ENCODE measurements at places on chromosomes 12 and 14. TPM values are rescaled to one million over a fixed set of nuclear protein-coding genes. Genes with fewer than 3 reads are reported as not detected.
A peak's percentile ranks its signal among the peaks of the same experiment; 100 is the strongest.

DNA sequence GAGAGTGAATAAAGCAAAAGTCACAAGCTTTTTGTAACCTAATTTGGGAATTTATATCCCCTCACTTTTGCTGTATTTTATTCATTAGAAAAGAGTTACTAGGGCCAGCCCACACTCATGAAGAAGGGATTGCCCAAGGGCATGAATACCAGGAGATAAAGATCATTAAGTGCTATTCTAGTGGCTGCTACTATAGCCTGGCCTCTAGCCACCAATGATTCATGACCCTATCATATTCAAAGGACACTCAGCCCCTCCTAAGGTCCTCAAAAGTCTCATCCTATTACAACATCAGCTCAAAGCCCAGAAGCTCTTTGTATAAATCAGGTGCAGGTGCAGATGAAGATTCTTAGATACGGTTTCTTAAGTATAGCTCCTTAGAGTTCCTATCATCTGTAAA lies 518.1 kb downstream of the TRHDE start:
- no peak for DNase-seq

DNA sequence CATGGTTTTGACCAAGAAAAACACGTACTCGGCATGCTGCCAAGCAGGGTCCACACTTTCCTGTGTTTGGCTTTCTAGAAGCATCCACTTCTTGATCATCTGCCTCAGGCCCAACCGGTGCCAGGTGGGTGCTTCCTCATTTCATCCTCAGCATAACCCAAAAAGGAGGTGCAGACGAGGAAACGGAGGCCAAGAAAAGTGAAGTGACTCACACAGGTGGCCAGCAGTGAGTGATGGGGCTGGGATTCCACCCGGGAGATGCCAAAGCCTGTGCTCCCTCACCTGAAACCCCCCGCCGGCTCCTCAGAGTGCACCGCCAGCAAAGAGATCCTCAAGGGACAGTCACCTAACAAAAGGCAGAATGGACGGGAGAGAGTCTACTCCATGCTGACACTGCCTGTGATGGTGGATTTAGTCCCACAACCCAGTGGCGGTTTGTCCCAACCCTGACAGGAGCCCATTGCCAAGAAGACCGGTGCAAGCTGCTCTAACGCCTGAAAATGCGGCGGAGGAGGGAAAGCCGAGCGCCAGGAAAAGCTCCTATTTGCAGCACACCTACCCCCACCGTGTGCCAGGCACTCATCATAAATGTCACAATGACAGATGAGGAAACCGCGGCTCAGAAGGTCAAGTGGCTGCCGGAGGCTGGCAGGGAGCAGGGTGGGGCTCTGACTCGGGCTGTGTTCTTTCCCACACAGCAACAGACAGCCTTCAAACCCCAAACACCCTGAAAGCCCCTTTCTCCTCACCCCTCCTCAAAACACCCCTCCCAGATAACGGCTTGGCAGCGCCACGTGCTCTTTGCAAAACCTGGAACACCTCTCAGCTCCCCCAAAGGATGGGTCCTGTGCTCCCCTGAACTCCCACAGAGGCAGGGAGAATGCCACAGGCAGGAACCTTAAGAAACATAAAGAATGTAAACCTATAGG lies 18.8 kb downstream of the BCL11B start:
- DNase-seq, result no peak

GRCh38 chr12:104682790-104683279 lies 226.1 kb downstream of the CHST11 start:
- no peak for DNase-seq

GRCh38 chr14:24780281-24780680 lies 146.3 kb upstream of the GZMB start:
- no peak for DNase-seq

- no peak for DNase-seq
Measured at GRCh38 chr12:32549675-32550079, 129.4 kb upstream of the DNM1L start.

GRCh38 chr12:114508529-114509129 lies 102.7 kb upstream of the TBX5 start:
- DNase-seq, result peak; percentile 65

DNA sequence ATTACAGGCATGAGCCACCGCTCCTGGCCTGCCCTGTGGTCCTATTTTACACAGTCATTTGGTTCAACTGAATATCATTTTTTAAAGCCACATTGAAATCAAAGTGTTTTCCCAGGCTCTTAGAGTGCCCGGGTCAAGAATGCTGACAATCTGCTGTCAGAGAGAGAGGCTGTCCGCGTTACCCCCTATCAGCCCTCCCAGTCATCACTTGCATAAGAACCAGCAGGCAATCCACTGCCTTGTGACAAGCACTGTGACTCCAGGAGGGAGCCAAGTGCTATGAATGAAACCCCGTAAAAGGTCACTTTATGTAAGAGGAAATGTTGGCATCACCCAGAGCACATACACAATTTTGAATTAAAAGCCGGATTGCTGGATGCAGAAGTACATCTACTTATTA lies 13.5 kb downstream of the PHLDA1 start:
- DNase-seq, result no peak

DNA sequence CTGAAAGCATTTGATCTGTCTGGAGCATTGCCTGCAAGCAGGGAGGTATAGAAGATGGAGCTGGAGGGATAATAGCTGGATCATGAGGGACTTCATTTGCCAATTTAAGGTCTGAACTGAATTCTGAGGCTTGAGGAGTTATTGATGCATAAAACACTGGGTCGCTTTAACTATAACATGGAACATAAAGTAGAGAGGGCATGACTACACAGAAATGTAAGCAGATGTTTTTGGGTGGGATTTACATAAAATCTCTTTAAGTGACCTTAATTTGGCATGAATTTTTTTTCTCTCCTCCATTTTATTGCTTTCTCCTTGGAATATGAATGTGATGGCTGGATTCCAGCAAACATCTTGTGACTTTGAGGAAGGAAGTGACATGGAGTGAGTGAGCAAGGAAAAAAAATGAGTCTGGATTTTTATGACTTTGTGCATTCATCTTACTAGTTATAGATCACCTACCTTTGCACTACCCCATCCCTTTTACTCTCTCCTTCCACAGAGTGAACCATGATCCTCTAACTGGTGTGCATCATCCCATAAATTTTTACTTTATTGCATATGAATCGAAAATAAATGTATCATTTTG lies 356.0 kb downstream of the DUSP6 start:
- DNase-seq, result no peak

DNA sequence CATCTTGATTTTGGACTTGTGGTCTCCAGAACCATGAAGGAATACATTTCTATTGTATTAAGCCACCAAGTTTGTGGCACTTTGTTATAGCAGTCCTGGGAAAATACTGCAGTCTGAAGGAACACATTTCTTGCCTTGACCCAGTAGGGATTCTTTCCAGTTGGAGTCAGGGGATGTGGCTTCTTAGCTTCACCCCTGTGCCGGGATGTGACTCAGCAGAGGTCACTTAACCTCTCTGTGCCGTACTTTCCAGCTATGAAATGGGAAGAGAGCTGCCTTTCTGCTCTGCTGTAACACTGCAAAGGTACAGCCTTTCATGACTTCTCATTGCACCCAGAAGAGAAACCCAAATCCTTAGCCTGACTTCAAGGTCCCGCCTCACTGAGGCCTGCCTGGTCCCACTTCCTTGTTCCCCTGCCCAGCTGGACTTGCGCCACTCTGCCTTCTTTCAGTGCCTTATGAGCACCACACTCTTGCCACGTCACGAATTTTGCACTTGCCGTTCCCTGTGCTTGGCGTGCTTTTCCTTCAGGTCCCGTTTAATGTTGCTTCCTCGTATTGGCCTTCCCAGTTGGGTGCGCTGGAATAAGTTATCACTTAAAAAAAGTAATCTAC lies 24.2 kb downstream of the CHST11 start:
- peak; percentile 78 for DNase-seq

DNA sequence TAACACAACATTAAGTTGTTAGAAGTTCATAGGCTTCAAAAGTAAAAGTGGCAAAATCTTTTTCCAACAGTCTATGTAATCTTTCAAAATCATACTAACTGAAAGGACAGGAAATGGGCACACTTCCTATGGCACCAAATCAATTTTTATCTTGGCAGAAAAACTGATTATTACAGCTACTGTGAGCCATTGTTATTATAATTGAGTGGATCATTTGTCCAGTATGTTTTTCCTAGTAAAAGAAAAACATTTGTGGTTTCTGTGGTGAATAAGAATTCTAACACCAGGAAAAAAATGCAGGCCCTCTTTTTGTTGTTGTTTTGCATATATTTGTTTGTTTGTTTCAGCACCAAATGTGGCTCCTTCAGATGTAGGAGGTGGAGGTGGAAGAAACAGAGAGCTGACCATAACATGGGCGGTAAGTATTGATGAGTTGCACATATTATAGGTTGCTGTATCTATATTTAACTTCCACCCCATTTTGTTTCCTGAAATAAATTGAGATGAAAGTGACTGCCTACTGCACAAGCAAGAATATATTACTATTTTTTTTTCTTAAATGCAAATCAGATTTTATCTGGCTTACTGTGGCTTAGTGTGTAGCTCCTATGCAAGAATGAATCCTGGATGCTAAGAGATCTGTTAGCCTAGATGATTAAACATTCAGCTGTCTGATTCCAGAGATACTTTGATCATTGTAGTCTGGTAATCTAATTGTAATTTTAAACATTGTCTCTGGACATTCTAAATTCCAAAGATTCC lies 174.1 kb upstream of the PDZRN4 start:
- DNase-seq, result no peak

DNA sequence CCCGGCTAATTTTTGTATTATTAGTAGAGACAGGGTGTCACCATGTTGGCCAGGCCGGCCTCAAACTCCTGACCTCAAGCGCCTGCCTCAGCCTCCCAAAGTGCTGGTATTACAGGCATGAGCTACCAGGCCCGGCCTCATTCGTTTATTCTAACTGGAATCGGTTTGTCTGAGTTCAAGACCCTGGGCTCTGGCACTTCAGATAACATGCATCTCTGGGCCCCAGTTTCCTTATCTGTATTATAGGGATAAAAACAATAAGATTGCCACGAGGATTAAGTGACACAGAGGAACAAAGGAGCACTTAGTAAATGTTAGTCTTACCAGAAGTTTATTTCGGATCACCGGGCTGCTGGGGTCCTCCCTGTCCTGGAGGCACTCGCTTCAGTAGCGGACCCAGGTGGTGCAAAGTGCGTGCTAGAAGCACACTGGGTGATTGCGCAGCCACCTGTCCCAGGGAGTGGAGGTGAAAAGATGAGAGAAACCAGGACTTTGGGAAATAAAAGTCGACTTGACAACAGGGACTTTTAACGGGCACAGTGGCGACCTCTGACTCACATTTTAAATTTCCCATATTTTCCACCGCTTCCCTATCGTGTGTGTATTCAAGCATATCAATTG lies 37.5 kb downstream of the ACACB start:
- no peak for DNase-seq

- DNase-seq, result no peak
Measured at GRCh38 chr12:121297435-121297991, 1.0 kb upstream of the CAMKK2 start.

GRCh38 chr14:41235466-41235865 lies 371.2 kb upstream of the LRFN5 start:
- no peak for DNase-seq

- no peak for DNase-seq
Measured at GRCh38 chr14:96888593-96888992, 91.4 kb downstream of the VRK1 start.

GRCh38 chr14:95165517-95165916 lies 8.2 kb upstream of the DICER1 start:
- DNase-seq, result no peak

DNA sequence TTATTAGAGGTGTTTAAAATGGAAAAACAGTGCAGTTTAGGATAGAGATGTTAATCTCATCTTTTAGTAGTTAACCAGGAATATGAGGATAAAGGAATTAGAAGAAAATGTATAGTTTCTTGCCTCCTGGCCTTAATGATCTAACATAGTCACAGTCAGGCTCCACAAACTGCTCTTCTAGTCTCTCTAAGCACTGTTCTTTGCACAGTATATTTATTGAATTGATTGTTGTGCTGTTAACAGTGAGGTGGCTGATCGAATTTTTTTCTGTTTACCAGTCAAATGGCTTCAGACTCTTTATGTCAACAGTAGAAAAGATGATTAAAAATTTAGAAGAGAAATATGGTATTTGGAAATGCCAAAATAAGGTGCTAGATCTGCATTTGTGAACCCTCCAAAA lies 37.8 kb downstream of the ATF7IP start:
- DNase-seq, result no peak

PLXNC1 gene
- total RNA-seq, result 18.4 TPM

KRT78 gene
- total RNA-seq, result not detected

CARMIL3 gene
- total RNA-seq, result not detected

TTC8 gene
- 14.2 TPM for total RNA-seq

LTBR gene
- 48.9 TPM for total RNA-seq

ARF3 gene
- total RNA-seq, result 130 TPM
